ENCODE measurements at places on chromosomes 1 and 21. TPM values are rescaled to one million over a fixed set of nuclear protein-coding genes. Genes with fewer than 3 reads are reported as not detected.

GRCh38 chr1:44515416-44515815 lies 110.4 kb downstream of the RNF220 start:
- H3K4me1 ChIP-seq: no peaks in the 10 kb centered on the region
- no peak overlapping the region for H3K27ac ChIP-seq
- no peak for DNase-seq
- H3K27me3 ChIP-seq: no peaks in the 10 kb centered on the region
- no peaks in the 10 kb centered on the region for H3K36me3 ChIP-seq
- no peak overlapping the region for H3K4me3 ChIP-seq

DNA sequence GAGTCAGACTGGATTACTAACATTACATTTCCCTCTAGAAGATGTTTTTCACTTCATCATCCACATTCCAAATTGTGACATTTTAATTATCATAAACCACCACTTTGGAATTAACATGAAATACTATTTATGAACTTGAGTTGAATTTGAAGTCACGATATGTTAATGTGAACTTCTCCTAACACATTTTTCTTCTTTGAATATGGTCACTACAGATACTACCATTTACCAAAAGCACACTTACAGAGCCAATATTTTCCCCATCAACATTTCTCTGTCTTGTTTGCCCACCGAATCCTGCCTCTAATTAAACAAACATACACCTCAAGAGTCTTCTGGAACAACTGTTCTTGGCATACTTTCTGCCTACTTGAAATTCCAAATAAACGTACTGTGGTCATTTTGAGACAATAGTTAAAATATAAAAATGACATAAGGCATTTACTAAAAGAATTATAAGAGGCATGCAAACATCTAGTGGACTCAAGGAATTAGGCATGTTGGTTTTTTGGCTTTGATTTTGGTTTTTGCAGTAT lies 177.4 kb downstream of the AKT3 start:
- H3K4me1 ChIP-seq: no peaks in the 10 kb centered on the region
- no peak for DNase-seq
- H3K4me3 ChIP-seq: no peak overlapping the region
- no peak overlapping the region for H3K27ac ChIP-seq
- no peaks in the 10 kb centered on the region for H3K27me3 ChIP-seq

DNA sequence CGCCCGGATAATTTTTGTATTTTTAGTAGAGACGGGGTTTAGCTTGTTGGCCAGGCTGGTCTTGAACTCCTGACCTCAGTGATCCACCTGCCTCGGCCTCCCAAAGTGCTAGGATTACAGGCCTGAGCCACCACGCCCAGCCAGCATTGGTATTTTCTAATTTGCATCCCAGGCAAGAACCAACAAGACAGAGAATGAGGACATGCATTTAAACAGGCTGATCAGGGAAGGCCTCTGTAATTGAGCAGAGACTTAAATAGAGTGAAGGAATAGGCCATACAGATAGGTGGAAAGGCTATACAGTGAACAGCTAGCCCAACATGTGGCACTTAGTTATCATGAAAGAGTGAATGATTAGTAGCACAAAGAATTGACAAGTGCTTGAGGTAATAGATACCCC lies 230.4 kb downstream of the SLC35F3 start:
- no peaks in the 10 kb centered on the region for H3K36me3 ChIP-seq
- no peak overlapping the region for H3K4me3 ChIP-seq
- H3K27me3 ChIP-seq: no peaks in the 10 kb centered on the region
- no peak overlapping the region for H3K27ac ChIP-seq
- DNase-seq: no peak

DNA sequence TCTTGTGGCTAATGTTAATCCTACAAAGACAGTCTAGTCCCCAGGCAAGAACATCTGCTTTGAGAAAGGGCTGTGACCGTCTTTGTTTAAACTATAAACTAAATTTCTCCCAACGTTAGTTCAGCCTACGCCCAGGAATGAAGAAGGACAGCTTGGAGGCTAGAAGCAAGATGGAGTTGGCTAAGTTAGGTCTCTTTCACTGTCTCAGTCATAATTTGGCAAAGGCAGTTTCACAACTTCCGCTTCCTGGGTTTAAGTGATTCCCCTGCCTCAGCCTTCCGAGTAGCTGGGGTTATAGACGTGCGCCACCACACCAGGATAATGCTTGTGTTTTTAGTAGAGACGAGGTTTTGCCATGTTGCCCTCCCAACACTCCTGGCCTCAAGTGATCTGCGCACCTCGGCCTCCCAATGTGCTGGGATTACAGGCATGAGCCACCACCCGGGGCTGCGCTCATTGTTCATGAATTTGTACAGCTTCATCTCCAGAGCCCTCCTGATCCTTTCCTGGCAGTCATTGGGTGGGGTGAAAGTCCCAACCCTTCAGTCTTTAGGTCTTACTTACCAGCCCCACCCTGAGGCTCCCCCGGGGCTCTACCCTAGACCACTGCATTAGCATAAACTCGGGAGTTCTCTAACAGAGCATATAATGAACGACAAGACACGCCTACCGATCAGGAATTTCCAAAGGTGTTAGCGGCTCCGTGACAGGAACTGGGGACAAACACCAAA lies 4.9 kb upstream of the MASP2 start:
- H3K27me3 ChIP-seq: no peaks in the 10 kb centered on the region
- DNase-seq: no peak
- H3K4me3 ChIP-seq: no peak overlapping the region
- no peaks in the 10 kb centered on the region for H3K36me3 ChIP-seq
- H3K27ac ChIP-seq: no peak overlapping the region
- no peaks in the 10 kb centered on the region for H3K4me1 ChIP-seq

Gene C1orf56
- 14.2 TPM for total RNA-seq

GRCh38 chr1:203296460-203297073 lies 8.8 kb upstream of the BTG2 start:
- no peaks in the 10 kb centered on the region for H3K36me3 ChIP-seq
- no peak overlapping the region for H3K27ac ChIP-seq
- no peak overlapping the region for H3K4me3 ChIP-seq
- H3K27me3 ChIP-seq: no peaks in the 10 kb centered on the region
- H3K4me1 ChIP-seq: no peaks in the 10 kb centered on the region

- no peak for DNase-seq
- H3K4me1 ChIP-seq: peaks cover 4% of the 10 kb centered on the region
- H3K4me3 ChIP-seq: no peak overlapping the region
- no peaks in the 10 kb centered on the region for H3K27me3 ChIP-seq
These were observed 141.6 kb upstream of the SLC45A1 start for GRCh38 chr1:8176279-8176678.

GRCh38 chr21:15508554-15508953 lies 221.2 kb upstream of the USP25 start:
- H3K4me3 ChIP-seq: no peak overlapping the region
- H3K36me3 ChIP-seq: no peaks in the 10 kb centered on the region
- no peaks in the 10 kb centered on the region for H3K27me3 ChIP-seq

Gene OR6F1
- total RNA-seq: not detected

Gene CFAP74
- not detected for total RNA-seq

DNA sequence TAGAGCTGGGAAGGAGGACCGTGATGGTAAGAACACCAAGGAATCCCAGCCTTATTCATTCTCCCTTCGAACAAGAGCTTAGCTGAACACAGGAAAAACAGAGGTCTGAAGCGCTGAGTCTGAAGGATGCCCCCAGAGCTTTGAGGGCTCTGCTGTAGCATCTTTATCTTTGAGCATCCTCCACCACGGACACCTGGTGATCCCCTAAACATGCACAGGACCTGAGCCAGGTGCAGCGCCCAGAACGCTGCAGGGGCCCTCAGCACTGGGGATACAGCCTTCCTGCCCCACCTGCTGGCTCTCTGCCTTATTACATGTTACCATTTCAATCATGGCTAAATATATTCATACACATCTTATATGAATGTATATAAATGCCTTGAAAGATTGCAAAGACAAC lies 7.7 kb upstream of the GPATCH4 start:
- peaks cover 3% of the 10 kb centered on the region for H3K4me1 ChIP-seq
- H3K27ac ChIP-seq: no peak overlapping the region
- no peaks in the 10 kb centered on the region for H3K27me3 ChIP-seq
- H3K36me3 ChIP-seq: no peaks in the 10 kb centered on the region
- no peak for DNase-seq

Gene CFAP107
- not detected for total RNA-seq

Gene RPE65
- total RNA-seq: not detected

Gene FBLIM1
- total RNA-seq: 69.8 TPM
